ENCODE measurements at places on chromosomes 12 and 14.

GRCh38 chr12:47814539-47815170 is 5.0 kb downstream of the HDAC7 start:
- no peak for DNase-seq

DNA sequence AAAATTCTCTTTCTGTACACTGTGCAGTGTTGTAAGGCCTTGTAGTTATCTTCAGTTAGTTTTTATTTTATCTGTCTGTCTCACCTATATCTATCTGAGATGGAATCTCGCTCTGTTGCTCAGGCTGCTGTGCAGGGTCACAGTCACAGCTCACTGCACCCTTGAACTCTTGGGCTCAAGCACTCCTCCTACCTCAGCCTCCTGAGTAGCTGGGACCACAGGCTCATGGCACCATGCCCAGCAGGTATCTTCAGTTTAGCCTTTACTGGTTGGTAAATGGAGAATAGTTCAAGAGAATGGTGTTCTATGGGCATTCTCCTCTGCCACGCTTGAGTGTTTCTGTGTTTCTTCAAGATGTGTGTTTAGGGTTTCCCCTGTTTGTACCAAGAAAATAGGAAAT is 13.6 kb downstream of the TULP3 start:
- no peak for DNase-seq

DNA sequence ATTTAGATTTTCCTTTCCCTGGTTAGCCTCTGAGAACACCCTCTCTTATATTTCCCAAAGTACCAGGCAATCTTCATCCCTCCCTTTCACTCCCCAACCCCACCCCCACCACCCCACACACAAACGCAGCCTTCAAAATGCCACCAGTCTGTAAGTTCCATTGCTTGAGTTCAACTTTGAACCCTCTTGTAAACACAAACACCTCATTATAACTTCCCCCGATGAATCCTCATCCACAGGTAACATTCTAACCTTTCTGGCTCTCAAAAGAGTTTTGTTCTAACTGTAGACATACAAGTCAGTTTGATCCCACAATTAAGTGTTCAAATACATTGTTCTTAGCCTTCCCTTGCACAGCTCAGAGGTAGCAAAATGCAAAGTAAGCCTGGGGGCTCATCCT is 199.4 kb upstream of the FOXN3 start:
- no peak for DNase-seq

GRCh38 chr12:102958830-102959176 is 1.3 kb downstream of the ASCL1 start:
- DNase-seq, result no peak

DNA sequence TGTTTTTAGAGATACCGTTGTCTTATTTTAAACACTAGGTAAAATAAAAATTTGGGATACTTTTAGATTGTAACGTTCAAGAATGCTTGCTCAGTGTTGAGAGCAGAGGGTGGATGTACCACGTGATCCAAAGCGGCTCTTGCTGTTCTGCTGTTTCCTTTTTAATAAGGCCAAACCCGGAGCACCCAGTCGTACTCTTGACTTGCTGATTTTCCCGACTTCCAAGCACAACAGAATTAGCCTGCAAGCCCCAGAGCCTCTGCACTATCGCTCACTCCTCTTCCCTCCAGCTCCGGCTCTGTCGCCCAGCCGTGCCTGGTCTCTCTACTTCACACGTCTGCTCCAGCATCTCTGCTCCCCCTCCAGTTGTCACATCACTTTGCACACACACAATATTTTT is 77.3 kb downstream of the EMP1 start:
- DNase-seq, result no peak

DNA sequence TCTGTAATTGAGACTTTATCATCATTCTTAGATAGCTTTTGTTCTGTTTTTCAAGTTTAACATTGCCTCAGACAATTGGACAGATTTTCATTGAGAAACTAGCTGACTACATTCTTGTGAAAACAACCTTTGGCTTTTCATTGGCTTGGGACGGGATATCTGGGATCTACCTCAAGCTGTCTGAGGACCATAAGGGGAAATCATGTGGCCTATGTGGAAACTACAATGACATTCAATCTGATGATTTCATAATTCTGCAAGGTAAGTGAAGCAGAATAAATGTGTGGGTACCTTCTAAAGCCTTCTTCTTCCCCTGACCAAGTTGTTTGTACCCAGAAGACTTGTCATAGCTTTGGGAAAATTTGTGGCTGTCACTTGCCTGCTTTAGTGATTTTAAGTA is 133.5 kb downstream of the OTOGL start:
- DNase-seq, result no peak

DNA sequence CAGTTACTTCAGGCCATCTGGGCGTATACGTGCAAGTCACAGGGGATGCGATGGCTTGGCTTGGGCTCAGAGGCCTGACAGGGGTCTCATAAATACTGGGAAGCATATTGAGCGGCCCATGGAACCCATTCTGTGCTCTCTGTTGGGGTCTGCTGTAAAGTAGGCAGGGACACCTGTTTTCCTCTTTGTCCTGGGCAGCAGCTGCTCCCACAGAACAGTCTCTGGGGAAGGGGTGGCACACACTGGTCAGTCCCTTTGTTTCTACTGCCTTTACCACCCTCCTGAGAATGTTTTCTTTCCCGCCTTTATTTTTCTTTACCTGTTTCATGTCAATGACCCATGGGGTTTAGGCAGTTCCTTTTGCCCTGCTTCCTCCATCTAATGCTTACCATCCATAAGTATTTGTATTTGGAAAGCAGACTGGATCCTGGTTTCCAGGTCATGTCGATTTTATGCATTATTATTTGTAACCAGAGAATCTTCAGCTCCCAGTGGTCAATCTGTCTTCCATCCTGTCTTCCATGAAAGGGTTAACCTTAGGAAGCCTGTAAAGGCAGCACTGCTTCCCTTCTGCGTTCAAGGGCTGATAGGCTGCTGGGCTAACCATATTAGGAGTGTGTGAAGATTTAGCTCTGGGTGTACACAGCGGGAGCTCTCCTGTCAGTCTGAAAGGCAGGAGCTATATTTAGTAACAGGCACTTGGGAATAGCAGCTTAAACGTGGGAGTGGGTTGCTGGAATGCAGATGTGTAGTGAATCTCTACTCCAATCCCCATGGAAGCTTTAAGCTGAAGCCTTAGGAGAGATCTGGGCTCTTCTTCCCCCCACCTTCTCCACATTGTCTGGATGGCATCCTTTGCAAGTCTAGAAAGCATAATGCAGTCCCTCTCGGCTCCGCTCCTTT is 124.0 kb downstream of the DYRK2 start:
- DNase-seq, result no peak

Data from stimulated activated CD8-positive, alpha-beta memory T cell treated with anti-CD3 and anti-CD28 coated beads, Interleukin-2, amount 100 ng/mL, for 1 hour (primary cell).